Stimulated activated naive CD8-positive, alpha-beta T cell treated with anti-CD3 and anti-CD28 coated beads, Interleukin-15, amount 100 ng/mL, for 72 hours (primary cell): ENCODE measurements at places on chromosomes 7 and 10.

DNA sequence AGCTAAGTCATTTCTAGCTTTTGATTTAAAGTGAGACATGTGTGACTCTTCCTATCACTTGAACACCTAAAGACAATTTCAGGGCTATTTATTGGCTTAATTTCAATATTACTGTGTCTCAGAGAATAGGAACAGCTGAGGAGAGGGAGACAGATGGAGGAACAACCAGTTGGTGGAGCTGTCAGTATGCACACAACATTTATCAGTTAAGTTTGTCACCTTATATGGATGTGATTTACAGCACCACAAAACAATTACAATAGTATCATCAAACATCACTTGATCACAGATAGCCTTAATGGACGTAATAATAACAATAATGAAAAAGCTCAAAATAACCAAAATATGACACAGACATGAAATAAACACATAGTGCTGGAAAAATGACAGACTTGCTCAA, 129.6 kb downstream of the NPSR1 start:
- DNase-seq = no peak

DNA sequence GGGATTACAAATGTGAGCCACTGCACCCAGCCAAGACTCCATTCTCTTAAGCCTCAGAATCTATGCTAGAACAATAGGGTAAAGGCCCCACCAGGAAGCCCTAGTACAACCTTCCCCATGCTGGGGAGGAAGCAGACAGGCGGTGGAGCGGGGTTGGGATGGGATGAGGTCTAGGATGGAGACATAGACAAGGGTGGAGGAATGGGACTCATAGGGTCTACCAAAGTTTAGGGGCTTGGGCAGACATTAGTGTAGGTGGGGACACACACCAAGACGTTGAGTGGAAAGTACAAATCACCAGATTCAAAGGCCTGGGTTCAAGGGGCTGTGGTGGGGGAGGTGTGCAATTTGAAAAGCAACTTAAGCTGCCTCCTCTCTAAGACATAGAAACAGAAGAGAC, 19.3 kb downstream of the PRSS2 start:
- DNase-seq = peak; percentile 12

DNA sequence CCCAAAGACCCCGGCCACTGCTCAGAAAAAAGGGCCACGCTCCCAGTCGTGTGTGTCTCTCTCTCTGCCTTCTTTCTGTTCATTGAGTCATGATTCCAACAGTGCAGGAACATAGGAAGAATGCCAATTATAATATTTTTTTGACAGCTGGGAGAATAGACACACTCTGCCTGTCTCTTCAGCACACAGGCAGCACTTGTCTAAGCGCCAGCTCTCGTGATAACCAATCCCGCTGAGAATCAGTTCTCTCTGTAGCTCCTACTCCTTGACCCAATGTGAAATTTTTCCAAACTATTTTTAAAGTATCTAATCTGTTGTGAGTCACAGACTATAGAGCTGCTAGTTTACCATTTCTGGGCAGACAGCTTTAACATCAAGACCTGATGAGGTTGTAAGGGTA, 145.7 kb upstream of the RHEB start:
- DNase-seq = no peak

DNA sequence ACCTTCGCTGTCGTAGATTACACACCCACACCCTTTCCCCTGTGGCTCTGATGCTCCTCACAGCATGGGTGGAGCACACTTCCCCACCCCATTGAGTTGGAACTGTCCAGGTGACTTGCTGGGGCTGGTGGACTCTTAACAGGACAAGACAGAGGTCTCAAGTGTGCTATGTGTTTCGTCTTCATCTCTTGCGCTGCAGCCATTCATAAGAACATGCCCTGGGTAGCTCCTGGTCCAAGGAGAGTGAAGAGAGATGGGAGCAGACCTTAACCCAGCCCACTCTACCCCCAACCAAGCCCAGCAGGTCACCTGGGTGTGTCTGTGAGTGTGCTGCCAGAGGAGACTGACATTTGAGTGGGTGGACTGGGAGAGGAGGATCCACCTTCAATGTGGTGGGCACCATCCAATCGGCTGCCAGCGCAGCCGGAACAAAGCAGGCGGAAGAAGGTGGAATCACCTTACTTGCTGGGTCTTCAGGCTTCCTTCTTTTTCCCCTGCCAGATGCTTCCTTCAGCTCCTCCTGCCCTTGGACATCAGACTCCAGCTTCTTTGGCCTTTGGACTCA, 112.4 kb downstream of the HTR5A start:
- no peak for DNase-seq

GRCh38 chr10:88273567-88273966, 309.6 kb downstream of the RNLS start:
- DNase-seq = no peak

- DNase-seq = no peak
Measured at GRCh38 chr10:108578258-108578657, 1345.1 kb downstream of the XPNPEP1 start.

GRCh38 chr7:41065663-41066062, 637.2 kb downstream of the INHBA start:
- no peak for DNase-seq

GRCh38 chr10:10315989-10316388, 701.7 kb upstream of the CELF2 start:
- DNase-seq = no peak

DNA sequence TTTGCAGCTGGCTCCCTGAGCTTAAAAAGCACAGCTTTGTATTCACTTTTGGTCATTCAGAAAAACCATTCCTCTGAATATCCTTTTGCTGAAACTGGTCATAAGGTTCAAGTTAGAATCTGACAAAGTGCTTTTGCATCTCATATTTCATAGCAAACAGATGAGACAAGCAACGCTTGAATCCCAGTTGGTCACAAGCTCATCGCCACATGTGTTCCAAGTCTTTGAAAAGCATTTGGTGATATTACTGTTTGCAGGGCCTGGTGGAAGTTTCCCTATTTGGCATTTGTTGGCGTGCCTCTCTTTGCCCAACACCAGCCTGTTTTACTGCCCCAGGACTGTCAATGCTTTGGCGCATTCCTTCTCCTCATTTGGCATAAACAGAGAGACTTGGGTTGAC, 10.3 kb downstream of the TACC2 start:
- no peak for DNase-seq

- DNase-seq = no peak
Measured at GRCh38 chr7:5226921-5227785, 37.1 kb downstream of the WIPI2 start.

DNA sequence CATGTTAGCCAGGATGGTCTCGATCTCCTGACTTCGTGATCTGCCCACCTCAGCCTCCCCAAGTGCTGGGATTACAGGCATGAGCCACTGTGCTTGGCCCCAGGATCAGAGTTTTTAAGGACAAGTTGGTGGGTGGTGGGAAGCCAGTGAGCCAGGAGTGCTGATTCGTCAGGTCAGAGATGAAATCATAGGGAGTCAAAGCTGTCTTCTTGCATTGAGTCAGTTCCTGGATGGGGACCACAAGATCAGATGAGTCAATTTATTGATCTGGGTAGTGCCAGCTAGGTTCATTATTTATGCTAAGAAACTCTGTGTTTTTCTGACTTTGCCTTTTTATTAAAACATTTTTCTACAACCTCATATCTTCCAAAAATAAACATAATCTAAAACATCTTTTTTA, 423.8 kb downstream of the ARL4A start:
- DNase-seq = no peak

GRCh38 chr10:90314718-90315117, 543.1 kb downstream of the HTR7 start:
- no peak for DNase-seq

GRCh38 chr10:93165367-93165766, 91.7 kb downstream of the CYP26A1 start:
- no peak for DNase-seq

DNA sequence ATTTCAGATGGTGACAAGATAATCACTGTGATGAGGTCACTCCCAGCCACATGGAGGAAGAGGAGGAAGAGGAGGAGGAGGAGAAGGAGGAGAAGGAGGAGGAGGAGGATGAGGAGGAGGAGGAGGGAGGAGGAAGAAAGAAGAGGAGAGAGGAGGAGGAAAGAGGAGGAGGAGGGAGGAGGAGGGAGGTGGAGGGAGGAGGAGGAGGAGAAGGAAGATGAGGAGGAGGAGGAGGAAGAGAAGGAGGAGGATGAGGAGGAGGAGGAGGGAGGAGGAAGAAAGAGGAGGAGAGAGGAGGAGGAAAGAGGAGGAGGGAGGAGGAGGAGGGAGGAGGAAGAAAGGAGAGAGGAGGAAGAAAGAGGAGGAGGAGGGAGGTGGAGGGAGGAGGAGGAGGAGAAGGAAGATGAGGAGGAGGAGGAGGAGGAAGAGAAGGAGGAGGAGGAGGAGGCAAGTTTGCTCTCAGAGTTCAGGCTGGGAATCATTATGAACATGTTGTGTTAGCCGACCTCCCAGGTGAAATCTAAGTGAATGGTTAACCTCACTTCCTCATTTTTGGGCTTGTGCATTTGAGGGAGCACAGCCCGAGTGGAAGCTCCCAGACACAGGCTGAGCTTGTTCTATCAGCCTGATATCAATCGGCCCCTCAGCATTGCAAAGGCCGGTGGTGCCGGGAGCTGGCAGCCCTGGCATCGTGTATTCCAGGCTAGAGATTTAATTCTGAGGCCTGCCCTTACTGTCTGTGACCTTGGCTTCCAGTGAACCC, 236.2 kb upstream of the PITRM1 start:
- no peak for DNase-seq

DNA sequence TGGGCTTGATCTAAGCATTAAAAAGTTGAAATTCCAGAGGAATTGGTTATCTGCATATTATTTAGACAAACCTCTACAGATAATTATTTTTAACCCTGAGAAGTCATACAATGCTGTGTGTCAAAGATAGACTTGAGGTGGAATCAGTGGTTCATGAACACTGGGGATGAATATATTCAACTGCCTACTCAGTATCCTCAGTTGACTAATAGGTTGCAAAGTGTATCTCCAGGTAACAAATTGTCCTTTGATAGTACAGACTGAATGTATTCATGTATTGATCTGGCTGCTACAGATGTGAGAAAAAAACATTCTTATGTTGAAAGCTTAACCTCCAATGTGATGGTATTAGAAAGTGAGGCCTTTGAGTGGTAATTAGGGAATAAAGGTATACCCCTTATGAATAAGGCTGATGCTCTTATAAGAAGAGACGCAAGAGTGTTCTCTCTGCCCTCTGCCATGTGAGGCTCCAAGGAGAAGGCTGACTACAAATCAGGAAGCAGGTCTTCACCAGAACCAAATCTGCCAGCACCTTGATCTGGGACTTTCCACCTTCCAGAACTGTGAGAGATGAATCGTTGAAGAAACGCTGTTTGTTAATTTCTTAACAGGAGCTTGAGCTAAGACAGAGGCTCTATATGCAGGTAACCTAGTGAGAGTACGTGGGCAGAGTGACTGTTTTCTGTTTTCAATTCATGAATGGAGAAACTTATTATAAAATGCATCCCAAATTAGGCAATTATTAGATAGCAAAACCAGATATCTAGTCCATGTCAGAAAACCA, 7.5 kb downstream of the MRPL32 start:
- no peak for DNase-seq

DNA sequence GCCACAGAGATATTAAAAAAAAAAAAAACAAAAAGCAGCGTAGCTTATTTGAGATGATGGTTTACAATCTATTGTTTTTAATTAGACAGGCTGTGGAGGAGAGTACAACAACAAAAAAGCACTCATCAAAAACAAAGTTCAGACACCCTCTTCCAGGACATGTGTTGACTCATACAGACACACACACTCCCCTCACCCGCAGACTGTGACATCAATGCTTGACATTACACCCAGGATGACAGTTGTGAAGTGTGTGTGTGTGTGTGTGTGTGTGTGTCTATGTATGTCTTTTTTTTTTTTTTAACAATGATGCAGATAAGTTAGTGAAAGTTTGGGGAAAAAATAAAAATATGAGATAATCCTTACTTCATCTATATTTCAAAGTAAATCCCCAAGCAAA, 303.6 kb downstream of the GPAM start:
- no peak for DNase-seq

GRCh38 chr7:45015313-45015712, 15.3 kb downstream of the CCM2 start:
- DNase-seq = no peak

- DNase-seq = no peak
Measured at GRCh38 chr10:6802759-6803426, 222.8 kb upstream of the PRKCQ start.

DNA sequence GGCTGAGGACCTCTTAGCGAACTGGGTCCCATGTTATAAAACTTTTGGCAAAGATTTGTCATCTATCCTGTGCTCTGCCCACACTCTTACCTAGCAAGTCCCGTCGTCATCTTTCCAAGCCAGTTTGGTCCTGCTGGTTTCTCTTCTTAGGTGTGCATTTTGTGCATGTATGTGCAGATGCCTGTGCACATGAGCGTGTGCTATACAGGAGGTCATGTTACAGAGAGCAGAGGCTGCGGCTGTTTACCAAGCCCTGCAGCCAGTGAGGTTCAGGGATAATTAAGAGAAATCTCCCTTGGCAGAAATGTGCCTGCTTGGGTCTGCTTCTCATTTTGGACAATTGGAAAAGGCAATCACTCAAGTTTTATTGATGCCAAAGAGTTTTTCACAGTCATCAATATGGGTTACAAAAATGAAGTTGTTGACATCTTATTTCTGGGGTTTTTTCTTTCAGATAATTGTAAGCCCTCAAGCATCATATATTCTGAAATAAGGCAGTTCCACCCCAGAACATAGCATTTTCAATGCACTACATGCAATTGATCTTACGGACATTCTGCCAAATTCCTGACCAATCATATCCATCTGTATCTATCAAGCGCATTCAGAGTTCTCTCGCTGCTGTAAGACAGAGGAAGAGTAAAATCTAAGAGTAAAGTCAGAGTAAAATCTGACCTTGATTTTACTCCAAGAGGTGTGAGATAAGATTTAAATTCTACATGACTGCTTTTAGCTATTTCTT, 361.4 kb upstream of the ZNF32 start:
- DNase-seq = no peak

DNA sequence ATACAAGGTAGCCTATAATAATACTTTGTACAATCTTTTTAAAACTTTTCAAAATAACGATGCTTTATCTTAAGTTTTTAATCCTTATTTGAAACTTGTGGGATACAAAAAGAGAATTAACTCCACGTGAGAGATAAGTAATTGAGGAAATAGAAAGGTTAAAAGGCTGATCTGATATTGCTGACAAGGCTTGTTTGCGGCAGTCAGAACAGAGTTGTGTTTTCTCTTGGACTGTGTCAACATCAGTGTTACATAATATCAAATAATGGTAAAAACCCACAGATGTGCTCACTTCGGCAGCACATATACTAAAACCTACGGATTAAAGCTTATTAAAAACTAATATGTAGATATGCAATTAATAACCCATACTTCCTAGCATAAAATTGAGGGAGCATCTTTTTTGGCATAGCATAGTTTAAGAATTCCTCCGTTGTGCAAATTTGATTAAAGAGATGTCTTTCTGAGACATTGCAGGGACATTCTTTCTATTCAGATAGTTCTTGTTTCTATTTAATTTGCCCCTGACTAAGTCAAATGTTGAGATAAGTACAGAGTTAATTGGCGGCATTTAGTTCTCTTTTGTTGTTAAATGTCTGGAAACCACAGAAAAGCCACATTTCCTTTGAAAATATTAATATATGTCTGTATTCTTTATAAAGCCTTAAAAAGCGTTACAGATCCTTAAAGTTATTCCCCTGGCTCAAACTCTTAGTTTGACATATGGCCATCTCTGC, 63.3 kb downstream of the FAM185A start:
- no peak for DNase-seq
